ENCODE measurements at places on chromosomes 12 and 14. TPM values are rescaled to one million over a fixed set of nuclear protein-coding genes. Genes with fewer than 3 reads are reported as not detected.

Gene BEGAIN
- total RNA-seq: 0.81 TPM

Gene SLC22A17
- total RNA-seq: 23.4 TPM

- DNase-seq: no peak
Measured at GRCh38 chr14:74938531-74939495, 15.8 kb upstream of the RPS6KL1 start.

DNA sequence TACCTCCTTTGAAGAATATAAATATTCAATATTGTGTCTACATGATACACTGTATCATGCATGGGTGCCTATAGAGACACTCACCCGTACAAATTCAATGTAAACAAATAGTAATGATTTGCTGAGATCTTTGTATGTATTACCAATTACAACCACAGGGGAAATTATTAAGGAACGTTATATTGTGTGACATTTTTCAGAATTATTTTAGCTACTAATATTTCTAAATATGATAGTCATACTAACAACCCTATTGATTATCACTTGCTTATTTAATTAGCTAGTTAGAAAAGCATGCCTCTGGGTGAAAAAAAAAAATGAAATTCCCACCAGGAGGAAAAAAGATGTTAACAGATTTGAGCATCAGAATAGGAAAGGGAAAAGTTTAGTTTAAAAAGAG, 2.1 kb downstream of the SOX5 start:
- no peak for DNase-seq

Gene IL22
- not detected for total RNA-seq

DNA sequence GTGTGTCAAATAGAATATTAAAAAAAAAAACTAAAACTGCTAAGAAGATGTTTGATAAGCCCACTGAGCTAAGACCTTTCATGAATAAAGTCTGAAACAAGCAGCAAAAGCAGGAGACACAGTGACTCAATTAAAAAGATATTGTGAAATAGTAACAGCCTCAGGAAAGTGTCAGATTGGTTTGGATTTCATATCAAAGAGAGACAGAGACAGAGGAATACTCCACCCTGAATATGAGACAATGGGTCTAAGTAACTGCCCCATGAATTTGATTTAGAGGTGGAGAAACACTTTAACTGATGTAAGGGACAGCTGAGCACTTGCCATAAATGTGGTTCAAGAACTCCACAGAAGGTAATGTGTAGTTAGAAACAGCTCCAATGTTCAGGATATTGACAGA, 277.9 kb upstream of the FOXG1 start:
- DNase-seq: no peak
